ENCODE measurements at places on chromosomes 5 and 9.

DNA sequence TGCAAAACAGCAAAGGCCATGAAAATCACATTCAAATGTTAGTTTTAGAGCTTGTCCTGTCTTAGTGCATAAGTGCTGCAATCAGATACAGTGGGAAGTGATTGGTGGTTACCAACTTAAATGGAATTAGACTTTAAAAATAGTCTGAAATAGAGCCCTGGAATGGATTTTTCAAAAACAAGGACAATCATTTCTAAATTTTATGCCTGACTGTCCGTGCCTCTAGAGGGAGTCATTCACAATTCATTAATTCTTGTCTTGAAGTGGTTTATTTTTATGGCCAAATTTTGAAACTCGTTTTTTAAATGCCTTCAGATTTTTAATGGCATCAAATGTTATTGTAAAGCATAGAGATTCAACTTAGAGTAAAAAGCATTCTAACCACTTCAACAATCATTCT lies 561.8 kb upstream of the DAB2 start:
- no peak for DNase-seq

DNA sequence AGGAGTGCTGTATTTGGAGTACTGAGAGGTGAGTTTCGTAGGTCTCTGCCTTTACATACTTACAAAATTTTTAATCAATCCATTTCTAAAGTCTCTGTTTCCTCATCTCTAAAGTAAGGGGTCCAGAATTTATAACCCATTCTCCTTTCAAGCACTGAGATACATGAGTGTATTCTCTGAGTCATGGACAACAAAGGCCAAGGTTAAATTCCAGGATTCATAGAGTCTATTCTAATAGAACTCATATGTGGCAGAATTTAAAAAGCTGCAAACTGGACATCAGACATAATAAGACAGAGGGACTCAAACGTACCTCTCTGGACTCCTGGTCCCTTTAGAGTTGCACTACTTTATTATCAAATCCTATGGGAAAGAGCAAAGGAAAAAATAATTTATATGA lies 112.5 kb upstream of the SLIT3 start:
- no peak for DNase-seq

DNA sequence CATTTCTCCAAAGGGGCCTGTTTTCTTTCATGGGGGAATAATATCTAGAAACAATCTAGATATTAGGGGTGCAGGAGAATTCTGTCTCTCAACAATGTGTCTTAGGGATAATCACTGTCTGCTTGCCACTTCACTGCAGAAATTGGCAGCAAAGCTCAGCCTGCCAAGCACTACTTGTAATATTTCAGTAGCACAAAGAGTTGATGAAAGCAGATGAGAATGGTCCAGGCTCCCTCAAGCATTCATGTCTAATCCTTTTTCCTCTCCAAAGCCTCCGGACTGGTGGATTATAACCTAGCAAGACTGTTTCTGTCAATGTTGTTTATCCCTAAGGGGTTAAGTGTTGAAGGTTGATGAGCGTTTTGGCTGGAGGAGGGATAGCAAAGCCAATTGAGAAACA lies 13.3 kb upstream of the MPDZ start:
- no peak for DNase-seq

- DNase-seq: no peak
Measured at GRCh38 chr5:1217596-1218206, 7.5 kb upstream of the SLC6A18 start.

DNA sequence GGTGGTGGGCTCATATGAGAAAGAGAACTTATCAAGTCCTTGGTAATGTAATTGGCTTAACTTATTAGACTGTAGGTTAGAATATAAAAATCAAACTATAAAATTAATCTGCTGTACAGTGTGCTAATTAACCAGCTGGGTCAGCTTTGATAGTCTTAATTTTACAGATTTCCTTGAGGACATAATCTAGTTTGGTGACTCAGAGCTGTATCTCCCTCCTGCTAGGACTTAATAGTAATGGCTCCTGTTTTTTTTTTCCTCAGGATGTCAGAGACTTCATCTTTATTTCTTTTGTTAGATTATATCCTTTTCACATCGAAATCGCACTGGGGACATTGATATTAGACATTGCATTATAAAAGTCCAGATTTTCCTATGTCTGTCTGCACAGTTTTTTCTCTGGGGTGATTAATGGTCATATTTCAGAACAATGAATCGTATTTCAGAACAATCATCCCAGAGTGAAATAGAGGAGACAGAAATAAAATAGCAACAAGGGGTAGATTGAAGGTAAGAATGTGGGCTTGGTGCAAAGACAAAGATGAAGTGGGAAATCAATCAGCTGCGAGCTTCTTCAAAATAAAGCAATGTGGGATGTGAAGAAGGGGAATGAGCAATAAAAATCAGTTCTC lies 346.4 kb upstream of the RIOK2 start:
- DNase-seq: no peak

DNA sequence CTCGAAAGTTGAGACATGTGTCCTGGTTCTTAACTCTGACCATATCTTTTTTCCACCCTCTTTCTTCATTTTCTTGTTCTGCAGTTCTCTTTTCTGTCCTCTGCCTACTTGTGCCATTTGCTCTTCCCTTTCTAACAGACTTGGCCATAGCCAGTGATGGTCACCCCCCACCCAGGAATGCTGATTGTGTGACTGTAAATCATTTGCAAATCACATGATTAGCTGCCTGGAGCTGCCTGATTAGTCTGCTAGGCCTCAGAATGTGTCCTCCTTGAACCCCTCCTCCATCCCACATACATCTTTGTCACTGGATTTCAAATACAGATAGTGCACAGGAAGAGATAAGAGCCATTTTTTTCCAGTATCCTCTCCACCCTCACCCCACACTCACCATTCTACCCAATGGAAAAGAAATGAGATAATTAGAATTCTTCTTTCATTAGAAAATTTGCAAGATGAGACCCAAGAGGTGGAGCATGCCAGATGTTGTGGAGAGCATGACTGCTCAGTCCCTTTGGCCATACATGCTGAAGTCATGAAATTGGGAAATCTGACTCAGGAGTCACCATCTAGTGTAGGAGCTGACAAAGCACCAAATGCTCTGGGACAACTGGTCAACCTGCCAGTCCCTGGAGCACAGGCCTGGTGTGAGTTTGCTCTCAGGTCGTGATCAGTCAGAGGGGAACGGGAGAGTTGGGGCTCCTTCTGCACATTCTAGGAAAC lies 538.2 kb downstream of the CCDC171 start:
- no peak for DNase-seq

- no peak for DNase-seq
Measured at GRCh38 chr5:73104326-73104725, 16.0 kb upstream of the TMEM171 start.

DNA sequence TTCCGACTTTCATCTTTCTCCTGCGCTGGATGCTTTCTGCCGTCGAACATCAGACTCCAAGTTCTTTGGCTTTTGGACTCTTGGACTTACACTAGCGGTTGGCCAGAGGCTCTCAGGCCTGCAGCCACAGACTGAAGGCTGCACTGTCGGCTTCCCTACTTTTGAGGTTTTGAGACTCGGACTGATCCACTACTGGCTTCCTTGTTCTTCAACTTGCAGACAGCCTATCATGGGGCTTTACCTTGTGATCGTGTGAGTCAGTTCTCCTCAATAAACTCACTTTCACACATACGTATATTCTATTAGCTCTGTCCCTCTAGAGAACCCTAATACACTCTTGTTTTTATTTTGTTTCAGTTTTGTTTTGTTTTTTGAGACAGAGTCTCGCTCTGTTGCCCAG lies 10.3 kb downstream of the FKBP15 start:
- no peak for DNase-seq

DNA sequence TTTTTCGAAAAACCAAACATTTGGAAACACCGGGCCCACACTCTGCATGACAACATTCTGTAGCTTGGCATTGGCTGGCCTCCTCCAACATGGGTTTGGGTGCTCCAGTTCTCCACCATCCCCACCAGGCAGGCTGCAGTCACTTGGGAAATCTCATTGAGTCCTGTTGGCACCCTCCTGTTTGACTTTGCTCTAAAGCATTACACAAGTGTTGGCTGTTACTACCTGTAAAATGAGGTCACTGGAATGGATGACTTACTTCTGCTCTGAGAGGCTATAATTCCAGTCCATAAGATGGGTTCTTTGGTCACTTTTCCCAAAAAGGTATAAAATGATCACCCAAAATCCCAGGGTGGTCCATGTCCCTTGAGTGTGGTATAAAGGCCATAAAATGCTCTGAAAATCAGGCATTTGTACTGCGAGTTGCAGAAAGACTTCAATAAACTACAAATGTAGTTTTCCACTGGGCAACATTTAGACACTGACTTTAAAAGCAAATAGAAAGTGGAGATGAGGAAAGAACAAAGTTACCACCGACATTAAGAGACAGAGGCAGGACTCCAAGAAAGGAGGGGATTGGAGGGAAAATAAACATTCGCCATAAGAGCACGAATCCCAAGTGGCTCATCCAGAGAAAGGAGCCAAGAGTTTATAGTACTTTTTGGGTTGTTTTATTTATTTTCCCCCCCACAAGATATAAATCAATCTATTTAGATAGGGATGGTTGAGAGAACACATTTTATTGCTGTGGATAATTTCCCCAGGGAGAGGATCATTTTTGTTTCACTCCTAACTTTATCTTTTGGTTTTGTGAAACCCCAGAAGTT lies 295.1 kb downstream of the TLE1 start:
- DNase-seq: no peak

GRCh38 chr5:40689438-40689837 lies 9.7 kb downstream of the PTGER4 start:
- peak; percentile 82 for DNase-seq

GRCh38 chr5:160166973-160167623 lies 47.8 kb upstream of the PWWP2A start:
- no peak for DNase-seq

GRCh38 chr5:13250464-13251291 lies 693.8 kb downstream of the DNAH5 start:
- no peak for DNase-seq

Data from CD4-positive, alpha-beta T cell treated with Interleukin-4 for 4 hours (primary cell).